Stimulated activated CD4-positive, alpha-beta T cell treated with anti-CD3 and anti-CD28 coated beads, Interleukin-15, amount 100 ng/mL, for 48 hours (primary cell): ENCODE measurements at places on chromosomes 13 and 19.

DNA sequence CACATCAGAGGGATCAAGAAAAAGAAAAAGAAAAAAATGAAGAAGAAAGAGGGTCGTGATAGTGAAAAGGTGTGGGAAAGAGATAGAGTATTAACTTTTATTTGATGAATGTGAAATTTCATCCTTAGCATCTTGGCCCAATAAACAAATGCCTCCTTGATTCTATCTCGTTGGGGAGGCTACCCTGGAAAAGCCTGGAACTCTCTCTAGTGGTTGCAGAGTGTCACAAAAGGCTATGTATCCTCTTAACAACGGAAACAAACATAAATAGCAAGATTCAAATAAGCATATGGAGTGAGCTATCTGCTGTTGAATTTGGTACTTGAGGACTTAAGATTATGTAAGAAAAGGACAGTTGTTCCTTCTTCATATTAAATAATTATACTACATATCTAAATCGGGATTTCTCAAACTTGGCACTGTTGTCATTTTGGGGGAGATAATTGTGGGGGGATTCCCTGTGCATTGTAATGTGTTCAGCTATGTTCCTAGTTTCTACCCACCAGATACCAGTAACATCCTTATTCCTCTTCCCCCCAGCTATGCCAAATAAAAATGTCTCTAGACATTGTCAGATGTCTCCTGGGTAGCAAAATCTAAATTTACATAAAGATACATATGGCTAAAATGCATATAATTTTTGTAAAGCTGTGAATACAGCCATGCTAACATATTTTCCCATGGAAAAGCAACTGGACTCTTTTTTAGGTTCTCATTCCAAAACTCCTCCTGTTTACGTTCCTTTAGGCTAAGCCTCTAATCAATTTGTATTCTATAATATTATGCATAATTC, 557.2 kb downstream of the DCT start:
- no peak for DNase-seq

GRCh38 chr13:85632526-85633195, 166.6 kb downstream of the SLITRK6 start:
- DNase-seq: no peak

GRCh38 chr13:30806784-30807183, 71.4 kb downstream of the ALOX5AP start:
- no peak for DNase-seq

DNA sequence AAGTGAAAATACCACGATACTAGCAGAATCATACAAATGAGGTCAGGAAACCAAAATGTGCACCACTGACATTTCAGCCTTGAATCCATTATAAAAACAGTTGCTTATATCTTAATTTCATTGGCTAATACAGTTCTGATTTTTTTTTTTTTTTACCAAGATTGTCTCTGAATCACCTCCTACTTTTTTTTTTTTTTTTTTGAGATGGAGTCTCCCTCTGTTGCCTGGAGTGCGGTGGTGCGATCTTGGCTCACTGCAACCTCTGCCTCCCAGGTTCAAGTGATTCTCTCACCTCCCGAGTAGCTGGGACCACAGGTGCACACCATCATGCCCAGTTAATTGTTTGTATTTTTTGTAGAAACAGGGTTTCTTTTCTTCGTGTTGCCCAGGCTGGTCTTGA, 270.2 kb downstream of the LMO7 start:
- DNase-seq: no peak

GRCh38 chr13:76131551-76131950, 495.4 kb downstream of the LMO7 start:
- no peak for DNase-seq

DNA sequence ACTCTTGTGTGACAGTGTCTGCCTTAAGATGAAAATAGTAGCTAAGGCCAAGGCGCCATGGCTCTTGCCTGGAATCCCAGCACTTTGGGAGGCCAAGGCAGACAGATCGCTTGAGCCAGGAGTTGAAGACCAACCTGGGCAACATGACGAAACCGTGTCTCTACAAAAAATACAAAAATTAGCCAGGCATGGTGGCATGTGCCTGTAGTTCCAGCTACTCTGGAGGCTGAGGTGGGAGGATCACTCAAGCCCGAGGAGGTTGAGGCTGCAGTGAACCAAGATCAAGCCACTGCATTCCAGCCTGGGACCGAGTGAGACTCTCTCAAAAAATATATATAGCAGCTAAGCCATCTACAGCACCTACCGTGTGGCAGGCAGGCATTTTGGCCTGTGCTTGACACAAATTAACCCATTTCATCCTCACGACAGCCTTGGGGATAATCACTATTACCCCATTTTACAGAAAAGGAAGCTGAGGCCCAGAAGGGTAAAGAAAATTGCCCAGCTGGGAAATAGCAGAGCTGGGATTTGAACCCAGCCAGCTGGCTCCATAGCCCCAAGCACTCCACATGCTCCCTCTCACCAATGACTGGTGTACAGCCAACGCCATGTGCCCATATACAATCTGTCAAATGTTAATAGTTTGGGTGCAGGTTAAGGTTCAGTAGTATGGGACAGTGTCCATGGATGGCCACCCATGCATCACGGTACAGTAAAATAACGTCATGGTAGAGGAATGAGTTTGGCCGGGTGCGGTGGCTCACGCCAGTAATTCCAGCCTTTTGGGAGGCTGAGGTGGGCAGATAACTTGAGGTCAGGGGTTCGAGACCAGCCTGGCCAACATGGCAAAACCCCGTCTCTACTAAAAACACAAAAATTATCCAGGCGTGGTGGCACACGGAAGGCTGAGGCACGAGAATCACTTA, 3.1 kb downstream of the SLC1A5 start:
- no peak for DNase-seq

DNA sequence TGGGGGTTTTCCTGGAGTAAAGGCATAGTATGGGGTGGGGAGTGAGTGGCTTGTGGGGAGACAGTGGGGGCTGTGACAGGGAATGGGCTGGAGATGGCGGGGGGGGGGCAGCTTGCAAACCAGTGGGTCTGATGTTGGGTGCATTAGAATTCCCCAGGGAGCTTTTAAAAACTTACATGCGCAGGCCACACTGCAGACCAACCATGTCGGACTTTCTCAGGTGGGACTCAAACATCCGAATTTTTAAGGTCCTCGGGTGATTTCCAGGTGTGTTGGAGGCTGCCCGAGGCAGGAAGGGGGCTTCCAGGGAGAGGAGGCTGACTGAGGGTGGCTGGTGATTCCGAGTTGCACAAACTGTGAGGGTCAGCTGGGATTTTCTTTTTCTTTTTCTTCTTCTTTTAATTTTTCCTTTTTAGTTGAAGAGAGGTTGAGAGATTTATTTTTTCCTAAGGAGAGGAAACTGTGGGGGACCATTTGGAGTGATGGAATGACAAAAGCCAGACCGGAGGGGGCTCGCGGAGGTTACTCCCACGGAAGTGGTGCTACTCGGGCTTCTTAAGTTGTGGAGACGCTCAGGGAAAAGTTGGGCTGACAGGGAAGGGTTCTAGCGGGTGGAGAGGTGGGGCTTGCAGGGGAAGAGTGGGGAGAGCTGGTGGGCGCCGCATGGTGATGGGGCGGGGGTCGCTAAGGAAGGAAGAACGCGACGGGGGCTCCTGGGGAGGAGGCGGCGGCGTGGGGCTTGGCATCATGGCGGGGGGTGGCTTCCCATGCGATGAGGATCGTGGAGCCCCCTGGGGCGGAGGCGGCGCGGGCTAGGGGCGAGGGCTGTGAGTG, 997 bp upstream of the CACNG8 start:
- no peak for DNase-seq

DNA sequence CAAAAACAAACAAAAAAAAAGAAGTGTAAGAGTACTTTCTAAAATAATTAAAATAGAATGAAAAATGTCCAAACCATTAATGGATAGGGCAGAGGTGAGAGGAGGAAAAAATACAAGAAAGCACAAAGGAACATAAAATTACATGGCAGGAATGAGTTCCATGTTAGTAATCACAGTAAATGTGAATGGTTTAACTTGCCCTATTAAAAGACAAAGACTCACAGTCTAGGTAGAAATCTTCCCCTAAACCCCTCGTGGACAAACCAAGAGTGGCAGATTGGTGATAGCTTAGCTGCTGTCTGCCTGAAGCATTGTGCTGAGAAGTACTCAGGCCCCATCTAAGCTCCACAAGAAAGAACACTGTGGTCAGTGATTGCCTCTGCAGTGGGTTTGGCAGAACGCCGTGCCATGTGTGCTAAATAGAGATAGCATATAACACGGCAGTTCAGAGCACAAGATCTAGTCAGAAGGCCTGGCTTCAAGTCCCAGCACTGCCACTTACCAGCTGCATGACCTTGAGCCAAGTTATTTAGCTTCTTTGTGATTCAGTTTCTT, 103.5 kb downstream of the DPF1 start:
- DNase-seq: no peak

- no peak for DNase-seq
These were observed 455.7 kb downstream of the SUCLA2 start for GRCh38 chr13:47545201-47546024.

DNA sequence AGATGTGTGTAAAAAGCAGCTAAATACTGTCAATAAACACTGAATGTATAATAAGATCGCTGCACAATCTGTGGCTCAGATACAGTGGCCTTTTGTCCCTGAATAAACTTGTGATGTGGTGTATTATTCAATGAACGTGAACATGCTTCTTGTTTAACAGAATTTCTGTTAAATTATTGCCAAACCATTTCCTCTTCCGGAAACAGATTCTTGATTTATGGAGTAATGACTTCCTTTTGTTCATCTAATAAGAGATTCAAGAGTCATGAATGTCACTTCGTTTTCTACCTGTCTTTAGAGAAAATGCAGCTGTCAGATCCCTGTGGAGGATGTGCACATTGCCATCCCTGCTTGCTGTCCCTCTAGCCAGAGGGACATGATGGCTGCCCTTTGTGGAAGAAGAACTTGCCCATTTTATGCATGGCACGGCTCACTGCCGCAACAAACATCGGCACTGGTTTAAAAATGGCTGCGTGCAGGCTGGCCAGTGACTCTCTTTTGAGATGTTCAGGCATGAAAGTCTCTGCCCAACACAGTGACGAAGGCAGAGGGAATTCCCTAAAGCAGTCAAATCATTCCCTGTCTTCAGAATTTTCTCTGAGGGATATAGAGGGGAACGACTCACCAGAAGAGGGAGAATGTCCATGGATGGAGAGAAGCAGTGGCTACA, 3.1 kb upstream of the TNFSF13B start:
- DNase-seq: no peak

GRCh38 chr19:49243726-49244125, 81.3 kb downstream of the SLC6A16 start:
- no peak for DNase-seq

GRCh38 chr19:48364598-48365348, 606 bp downstream of the SYNGR4 start:
- DNase-seq: no peak

GRCh38 chr13:39783051-39783450, 127.6 kb downstream of the COG6 start:
- DNase-seq: no peak

DNA sequence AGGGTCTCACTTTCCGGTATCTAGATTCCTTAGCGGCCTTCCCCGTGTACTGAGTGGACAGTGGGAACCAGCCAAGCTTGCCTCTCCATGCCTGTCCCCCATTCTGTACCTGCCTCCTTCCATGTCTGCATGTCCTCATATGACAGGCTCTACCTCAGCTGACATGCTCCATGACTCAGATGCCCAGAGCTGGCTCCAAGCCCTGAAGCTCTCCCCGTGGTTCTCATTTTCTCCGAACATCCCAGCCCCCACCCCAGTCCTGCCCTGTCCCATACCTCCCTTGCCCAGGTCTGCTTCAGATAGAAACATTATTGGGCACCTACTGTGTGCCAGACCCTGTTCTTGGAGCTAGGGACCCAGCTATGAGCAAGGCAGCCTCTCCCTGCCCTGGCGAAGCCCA, 17.1 kb upstream of the SHFL start:
- no peak for DNase-seq

DNA sequence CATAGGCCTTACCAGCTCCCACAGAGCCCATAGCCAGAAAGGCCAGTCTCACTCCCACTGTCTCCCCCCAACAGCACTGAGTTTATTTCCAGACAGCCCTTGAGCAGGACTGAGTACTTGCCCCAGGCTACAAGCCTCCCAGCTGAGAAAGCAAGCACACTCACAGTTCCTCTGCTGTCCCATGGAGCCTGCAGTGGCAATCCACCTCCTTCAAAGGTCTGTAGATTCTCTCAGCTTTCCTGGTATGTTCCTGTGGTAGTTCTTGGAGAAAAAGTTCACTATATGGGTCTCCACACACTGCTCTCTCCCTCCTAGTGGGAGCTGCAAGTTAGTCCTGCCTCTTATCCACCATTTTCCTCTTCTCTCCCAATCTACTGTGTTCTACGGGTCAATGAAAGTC, 728.7 kb downstream of the DIAPH3 start:
- DNase-seq: no peak

DNA sequence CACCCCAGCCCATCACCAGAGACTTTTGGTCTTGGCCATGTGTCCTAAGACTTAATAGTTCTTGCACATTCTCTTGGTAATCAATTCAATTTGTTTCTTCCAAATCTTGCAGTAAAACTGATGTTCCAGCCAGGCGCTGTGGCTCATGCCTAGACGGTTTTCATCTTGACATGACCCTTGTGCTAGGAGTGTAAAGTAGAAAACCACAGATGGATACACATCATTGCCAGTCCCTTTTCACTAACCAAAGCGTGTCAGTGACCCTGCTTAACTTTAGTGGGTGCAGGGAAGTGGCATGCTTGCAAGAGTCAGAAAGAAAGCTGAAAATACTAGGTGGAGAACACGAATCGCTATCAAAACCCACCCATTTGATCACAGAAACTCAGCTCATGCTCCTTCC, 18.0 kb upstream of the CD70 start:
- DNase-seq: no peak

GRCh38 chr13:39767791-39768517, 112.5 kb downstream of the COG6 start:
- DNase-seq: no peak

GRCh38 chr19:1206150-1206863, 729 bp downstream of the STK11 start:
- DNase-seq: no peak

- no peak for DNase-seq
These were observed 9.1 kb upstream of the POP4 start for GRCh38 chr19:29596885-29597525.

DNA sequence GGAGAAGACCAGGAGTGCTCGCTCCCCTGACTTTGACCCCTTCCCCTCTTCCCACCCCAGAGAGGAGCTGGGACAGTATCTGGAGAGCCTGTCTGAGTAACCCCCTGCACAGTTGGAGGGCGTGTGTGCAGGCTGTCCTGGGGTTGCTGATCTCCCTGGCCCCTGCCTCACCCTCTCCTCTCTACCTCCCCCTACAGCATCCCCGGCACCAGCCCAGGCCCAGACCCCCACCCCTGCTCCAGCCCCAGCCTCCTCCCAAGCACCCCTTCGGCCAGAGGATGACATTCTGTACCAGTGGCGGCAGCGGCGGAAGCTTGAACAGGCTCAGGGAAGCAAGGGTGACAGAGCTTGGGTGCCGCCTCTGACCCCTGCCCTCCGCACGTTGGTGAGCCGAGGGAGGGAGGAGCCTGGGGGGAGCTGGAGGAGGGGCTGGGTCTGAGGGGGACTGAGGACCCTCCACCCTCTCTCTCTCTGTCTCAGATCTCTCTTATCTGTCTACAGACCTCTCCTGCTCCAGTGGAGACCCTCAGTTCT, 8.7 kb downstream of the PROSER3 start:
- DNase-seq: no peak

- no peak for DNase-seq
These were observed 584.2 kb upstream of the SLITRK1 start for GRCh38 chr13:84466461-84466860.

- DNase-seq: no peak
These were observed 18.6 kb downstream of the C19orf81 start for GRCh38 chr19:50667759-50668231.
